Glutamatergic neuron (in vitro differentiated cells): ENCODE measurements at places on chromosomes 7 and 10.

DNA sequence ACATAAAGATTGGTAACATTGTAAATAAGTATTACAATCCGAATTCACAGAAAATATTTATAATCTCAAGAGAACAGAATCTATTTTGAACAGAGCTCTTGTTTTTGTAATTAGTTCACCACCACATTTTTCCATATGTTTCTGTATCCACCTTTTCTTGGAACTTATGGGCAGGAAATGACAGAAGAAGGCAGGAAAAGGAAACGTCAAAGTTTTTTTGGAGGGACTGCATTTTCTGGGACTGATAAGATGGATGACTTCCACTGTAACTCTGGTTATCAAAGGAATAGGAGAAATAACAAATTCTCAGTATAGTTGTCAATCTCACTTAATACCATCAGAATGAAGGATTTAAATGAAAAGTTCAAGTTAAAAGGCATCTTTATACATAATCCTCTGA lies 75.1 kb upstream of the SMNDC1 start:
- DNase-seq, result no peak

GRCh38 chr7:97224316-97224715 lies 106.8 kb downstream of the SDHAF3 start:
- DNase-seq, result no peak

GRCh38 chr7:134562136-134562535 lies 13.2 kb downstream of the AKR1B15 start:
- DNase-seq, result no peak

- DNase-seq, result no peak
These were observed 32.4 kb downstream of the UNC5B start for GRCh38 chr10:71244431-71245419.

DNA sequence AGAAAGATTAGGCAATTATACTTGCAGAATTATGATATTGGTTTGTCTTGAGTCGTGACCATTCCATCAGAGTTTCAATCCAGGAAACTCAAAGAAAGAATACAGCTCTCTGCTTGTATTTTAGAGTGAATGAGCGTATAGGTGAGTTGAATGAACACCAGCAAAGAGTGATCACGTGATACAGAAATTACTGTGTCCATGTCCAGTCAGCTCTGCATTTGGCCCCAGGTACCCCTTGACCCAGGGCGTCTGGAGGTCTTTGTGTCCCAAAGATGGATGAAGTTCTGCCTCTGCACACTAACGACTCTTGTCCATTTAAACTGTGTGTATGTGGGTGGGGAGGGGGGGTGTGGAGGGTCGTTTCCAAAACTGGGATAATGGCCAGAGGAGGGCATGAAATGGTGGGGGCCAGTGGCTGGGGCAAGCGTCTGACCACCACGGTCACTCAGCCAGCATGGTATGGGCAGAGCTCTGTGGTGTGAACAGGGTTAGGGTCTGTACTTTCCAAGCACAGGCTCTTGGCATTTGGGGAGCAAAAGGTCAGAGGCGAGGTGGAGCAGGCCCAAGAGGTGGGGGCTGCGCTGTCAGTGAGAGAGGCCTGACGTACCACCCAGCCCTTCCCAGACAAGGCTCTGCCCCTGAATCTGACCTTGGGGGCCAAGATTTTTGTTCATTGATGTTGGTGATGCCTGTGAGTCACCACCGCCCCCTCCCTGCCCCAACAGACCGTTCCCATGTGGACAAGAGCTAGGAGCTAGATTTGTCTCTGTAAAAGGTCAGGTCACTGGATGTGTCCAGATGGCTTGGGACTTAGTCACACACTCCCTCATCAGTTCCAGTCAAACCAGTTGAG lies 1.4 kb downstream of the PTPRE start:
- no peak for DNase-seq

- no peak for DNase-seq
These were observed 17.4 kb downstream of the SNX8 start for GRCh38 chr7:2296832-2297231.

DNA sequence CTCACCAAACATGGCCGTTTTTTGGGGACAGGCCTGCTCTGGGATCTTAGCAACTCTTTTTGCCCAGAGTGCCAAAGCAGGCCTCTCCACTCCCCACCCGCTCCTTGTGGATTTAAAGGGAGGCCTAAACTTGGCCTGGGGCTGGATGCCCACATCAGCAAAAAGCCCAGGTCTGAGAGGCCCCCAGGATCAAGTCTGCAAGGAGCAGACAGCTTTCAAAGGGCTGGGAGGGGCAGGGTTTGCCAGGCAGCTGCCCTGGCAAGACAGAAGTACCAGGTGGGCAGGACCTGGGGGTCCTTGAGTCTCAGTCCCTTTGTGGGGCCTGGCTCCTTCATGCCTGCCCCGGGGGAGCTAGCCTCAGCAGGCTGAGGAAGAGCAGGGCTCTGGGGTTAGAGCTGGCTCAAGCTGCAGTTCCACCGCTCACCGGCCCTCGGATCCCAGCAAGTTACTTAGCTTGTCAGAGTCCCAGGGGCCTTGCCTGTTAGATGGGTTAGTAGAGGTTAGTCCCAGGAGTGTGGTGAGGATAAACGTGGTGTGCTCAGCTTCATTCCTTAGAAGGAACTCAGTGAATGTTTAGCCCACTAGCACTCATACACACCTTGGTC lies 56.2 kb downstream of the ARHGAP22 start:
- no peak for DNase-seq

GRCh38 chr10:62381385-62382102 lies 7.4 kb downstream of the ZNF365 start:
- no peak for DNase-seq

DNA sequence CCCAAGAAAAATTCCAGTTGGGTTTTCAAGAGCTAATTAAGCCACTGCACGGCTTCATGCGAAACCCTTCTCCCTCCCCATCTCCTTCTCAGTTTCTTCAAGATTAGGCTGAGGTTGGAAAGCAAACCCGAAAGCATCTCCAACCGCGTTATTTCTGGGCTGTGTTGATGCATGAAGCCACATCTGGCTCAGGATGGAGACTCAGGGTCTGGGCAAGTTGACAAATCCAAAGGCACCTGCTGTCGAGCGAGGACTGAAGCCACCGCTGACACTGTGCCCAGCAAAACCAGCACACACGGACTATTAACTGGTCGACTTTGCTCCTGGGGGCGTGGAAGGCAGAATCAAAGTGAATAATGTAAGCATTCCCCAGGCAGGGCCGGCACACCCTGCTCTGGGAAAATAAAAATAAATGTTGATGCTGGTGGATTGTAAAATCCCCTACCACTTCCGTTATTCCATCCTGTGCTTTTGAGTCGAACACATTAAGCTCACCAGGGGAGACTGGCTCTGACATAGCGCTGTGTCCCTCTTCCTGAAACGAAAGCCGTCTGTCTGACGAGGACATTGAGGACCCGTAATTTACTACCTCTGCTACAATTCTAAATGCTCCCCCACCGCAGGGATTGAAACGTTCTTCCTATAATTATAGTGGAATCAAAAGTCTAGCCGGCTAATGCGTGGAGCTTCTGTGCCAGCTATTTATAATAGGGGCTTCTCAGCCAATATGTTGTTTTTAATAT lies 269.8 kb downstream of the ADARB2 start:
- no peak for DNase-seq

DNA sequence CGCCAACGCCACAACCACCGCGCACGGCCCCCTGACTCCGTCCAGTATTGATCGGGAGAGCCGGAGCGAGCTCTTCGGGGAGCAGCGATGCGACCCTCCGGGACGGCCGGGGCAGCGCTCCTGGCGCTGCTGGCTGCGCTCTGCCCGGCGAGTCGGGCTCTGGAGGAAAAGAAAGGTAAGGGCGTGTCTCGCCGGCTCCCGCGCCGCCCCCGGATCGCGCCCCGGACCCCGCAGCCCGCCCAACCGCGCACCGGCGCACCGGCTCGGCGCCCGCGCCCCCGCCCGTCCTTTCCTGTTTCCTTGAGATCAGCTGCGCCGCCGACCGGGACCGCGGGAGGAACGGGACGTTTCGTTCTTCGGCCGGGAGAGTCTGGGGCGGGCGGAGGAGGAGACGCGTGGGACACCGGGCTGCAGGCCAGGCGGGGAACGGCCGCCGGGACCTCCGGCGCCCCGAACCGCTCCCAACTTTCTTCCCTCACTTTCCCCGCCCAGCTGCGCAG lies 424 bp downstream of the EGFR start:
- peak; percentile 54 for DNase-seq

DNA sequence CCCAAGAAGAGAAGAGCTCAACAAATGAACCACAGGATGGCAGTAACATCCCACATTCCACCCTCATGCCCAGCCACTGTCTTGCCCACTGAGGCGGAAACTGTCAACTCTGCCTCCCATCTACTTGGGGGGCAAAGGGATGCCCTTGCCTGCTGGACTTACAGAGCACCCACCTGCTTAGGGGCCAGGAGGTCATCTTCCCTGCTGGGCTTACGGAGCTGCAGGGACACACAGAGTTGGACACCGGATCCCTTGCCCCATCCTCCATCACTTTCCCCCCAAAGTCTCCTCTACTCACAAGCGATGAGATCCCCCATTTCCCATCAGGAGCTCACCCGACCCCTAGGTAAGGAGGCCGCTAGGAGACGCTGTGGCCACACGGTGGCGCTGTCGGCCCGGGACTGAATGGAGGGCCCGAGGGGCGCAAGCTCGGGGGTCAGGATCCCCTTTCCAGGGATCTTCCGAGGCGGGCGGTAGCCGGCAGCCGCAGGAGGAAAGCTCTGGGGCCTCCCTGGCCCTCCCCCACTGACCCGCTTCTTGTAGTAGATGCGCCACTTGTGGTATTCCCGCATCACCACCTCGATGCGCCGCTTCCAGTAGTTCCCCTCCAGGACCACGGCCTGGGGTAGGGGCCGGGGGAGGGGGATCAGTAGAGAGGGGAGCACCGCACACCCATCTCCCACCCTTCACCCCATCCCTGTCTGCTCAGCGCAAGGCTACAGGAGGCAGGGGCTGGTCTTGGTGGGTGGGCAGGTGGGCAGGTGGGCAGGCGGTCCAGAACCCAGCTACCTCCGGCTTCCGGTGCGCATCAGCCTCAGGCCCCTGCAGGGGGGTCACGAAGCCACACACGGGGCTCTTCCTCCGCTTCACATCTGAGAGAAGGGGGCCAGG lies 17.3 kb downstream of the MLXIPL start:
- peak; percentile 88 for DNase-seq

- DNase-seq, result peak; percentile 67
These were observed 32.8 kb upstream of the SFTPD start for GRCh38 chr10:79981450-79982361.

- no peak for DNase-seq
These were observed 20.2 kb downstream of the HPS6 start for GRCh38 chr10:102085336-102085735.

- DNase-seq, result no peak
These were observed 299.9 kb upstream of the ZMIZ1 start for GRCh38 chr10:78768876-78769275.

- DNase-seq, result peak; percentile 82
These were observed 8.0 kb upstream of the BEND7 start for GRCh38 chr10:13536674-13537366.

- no peak for DNase-seq
These were observed 118.4 kb downstream of the PLPP4 start for GRCh38 chr10:120575411-120575810.

DNA sequence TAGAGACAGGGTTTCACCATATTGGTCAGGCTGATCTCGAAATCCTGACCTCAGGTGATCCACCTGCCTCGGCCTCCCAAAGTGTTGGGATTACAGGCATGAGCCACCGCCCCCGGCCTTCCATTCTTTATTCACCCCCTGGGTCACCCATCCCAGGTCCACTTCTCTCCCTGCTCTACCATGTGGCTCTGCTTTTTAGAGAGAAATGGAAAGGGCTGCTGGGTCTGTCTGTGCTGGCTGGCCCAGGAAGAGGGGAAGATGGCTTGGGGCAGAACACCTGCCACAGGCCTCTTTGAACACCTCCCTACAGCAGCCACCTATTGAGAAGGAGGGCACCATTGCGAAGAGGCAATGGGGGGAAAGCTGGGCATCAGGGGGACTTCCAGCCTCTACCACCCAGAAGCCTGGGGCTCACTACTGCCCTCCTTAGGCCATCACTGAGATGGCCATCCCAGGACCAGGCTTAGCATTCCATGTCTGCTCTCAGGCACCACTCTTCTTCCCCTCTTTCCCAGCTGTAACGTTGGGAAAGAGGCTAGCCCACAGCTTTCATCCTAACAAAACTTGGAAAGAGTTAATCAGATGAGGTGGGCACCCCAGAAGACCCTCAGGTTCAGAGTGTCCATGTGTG lies 256.3 kb downstream of the GRID1 start:
- DNase-seq, result no peak

DNA sequence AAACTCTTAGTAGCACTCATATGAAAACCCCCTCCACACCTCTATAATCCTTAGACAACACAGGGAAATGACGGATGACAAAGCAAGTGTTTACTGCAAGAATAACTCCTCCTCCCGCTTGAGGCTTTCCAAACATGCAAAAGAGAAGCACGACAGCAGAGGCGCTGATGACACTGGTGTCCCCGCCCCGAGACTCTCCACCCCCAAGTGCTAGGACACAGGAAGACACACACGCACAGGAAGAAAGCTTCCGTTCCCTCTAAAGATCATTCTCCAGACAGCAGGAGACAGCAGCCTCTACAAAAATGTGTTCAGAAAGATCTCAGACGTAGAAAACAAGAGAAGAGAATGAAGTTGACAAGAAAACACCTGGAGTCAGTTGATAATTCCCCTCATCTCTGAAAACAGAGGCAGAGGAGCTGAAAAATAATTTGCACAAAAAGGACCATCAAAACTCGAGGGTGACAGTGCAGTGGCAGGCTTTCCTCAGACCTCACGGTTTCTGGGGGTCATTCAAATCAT lies 90.2 kb downstream of the DLG5 start:
- no peak for DNase-seq

DNA sequence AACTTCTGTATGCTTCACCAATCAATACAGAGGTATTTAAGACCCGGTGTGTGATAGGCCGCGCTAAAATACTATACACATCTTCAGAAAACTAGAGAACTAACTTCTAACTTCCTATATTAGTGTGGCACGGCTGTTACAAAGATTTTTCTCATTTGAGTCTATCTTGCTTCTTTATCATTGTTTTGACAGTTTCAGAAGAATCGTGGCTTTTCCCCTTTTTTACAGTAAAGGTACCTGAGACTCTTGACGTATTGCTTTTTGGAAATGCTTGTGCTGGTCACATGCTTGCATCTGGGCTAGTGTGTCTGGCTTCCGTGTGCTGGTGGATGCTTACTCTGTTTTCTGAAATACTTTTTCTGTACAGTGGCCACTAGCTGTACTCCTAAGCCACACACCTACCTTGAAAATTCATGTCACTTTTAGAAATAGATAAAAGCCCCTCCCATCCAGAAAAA lies 12.7 kb downstream of the IKZF1 start:
- no peak for DNase-seq

DNA sequence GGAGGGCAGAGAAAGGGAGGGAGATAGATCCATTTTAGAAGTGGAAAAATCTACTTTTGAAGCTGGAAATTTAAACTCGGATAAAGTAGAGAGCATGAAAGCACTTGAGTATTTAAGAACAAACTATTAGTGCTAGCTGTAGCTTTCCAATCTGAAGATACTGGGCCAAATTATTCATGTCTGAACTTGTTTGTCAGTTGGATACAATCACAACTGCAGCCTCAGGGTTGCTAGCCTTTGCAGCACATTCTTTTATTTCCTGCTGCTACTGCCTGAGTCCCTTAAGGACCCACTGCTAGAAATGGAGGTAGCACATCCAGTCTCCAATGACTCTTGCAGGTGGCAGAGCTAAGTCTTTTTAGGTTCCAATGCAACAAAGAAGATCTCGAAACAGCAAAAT lies 8.3 kb upstream of the SLC25A13 start:
- DNase-seq, result no peak

- no peak for DNase-seq
These were observed 178.3 kb upstream of the KLF14 start for GRCh38 chr7:130912082-130912861.
